ENCODE measurements at places on chromosomes 5 and 9.

GRCh38 chr5:133347039-133347438, 265.3 kb downstream of the FSTL4 start:
- DNase-seq, result no peak

DNA sequence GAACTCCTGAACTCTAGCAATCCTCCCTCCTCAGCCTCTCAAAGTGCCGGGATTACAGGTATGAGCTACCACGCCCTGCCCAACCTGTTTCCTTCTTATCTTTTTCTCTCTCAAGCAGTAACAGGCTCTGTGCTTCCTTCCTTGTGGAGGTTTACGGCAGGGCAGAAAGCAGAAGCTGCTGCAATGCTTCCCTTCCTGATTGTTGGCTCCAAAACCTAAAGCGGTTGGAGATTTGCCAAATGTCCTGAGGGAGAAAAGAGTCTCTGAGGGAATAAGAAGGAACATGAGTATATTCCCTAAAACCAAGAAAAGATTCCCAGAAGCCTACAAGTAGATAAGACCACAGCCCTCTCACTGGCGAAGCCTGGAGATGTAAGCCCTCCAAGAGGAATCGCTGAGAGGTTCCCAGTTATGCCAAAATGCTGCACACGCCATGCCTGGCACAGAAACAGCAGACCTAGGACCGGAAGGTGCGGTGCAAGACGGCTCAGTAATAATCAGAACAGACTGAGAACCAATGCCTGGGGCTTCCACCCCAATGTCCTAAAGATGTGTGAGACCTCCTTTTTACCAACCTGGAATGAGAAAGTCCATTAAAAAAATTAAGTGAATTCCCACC, 73.2 kb downstream of the APTX start:
- no peak for DNase-seq

DNA sequence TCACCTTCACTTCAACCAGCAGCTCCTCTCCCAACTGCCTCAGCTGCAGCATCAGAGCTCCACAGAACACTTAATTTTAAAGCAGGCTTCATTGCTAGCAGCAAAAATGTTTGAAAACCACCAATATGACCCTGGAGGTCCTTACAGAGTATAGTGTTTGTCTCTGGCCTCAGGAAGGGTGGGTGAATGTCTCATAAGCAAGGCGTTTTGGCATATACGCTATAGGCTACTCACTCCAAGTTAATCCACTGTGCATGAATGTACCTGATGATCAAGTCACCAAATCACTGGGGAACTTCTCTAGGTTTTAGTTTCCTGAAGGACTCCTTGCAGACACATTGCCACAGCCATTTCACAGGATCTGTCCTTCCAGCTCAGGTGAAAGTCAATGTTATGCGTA, 125.3 kb downstream of the GABBR2 start:
- no peak for DNase-seq

DNA sequence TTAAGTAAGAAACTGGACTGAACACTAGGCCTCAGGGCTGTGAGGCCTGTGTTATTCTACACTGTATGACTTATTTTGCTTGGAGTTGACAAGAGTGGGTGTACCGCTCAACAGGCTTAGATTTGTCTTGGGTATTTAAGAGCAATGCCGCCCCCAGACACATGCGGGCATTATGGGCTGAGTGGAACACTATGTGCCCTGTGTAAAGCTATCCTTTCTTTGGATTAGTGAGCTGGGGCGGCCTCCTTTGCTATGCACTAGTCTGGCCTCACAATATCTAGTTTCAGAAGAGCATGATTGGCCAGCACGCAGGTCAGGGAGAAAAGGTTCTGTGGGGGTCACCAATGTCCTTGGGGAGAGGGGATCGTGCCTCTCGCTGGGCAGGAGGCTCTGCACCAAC, 206.3 kb upstream of the GDNF start:
- no peak for DNase-seq

DNA sequence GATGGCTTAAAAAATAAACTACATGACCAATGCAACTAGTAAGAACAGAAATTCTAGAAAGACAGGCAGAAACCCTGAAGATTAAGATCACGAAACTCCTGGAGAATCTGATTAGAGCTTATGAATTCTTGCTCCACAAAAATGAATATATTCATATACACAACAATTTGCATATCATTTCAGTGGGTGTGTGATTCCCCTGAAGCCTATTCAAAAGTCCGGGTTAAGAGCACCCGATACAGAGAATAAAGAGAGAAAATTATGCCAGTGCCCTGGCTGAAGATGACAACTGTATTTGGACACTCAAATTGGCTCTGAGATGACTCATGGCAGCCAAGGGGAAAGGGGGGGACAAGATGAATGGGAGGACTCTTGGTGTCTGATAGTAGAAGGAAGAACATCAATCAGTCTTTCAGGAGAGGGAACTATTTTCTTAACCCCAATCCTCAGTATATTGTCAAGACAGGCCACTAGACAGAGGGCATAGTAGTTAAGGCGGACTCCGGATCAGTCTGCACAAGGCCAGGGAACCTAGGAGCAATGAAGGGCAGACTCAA, 6.0 kb downstream of the TMOD1 start:
- no peak for DNase-seq

Measured in activated CD4-positive, alpha-beta T cell treated with anti-CD3 and anti-CD28 coated beads for 24 hours (primary cell).